Esophagus squamous epithelium (tissue), 5 donors: ENCODE measurements at places on chromosomes 4 and X.

DNA sequence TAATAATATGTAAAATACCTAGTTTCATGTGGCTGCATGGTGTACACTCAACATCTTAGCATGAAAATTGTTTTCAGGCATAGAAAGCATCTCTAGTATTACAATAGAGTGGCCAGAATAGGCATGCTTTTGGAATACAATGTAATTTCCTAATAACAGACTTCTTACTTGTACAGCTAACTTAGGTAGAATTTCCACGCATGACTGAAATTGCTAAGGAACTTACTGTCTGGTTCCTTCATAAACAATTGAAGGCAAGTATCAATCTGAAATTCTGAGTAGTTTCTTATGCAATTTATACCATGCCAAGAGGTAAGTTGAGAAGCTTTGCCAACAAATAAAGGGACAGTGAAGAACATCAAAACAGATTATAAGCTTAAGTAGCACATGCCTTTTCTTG, 26.7 kb downstream of the SULT1E1 start:
- DNase-seq: no peak
- H3K4me1 ChIP-seq: peaks cover 47% of the 10 kb centered on the region
- no peak overlapping the region for H3K4me3 ChIP-seq
- H3K27ac ChIP-seq: no peak overlapping the region
- no peaks in the 10 kb centered on the region for H3K36me3 ChIP-seq

DNA sequence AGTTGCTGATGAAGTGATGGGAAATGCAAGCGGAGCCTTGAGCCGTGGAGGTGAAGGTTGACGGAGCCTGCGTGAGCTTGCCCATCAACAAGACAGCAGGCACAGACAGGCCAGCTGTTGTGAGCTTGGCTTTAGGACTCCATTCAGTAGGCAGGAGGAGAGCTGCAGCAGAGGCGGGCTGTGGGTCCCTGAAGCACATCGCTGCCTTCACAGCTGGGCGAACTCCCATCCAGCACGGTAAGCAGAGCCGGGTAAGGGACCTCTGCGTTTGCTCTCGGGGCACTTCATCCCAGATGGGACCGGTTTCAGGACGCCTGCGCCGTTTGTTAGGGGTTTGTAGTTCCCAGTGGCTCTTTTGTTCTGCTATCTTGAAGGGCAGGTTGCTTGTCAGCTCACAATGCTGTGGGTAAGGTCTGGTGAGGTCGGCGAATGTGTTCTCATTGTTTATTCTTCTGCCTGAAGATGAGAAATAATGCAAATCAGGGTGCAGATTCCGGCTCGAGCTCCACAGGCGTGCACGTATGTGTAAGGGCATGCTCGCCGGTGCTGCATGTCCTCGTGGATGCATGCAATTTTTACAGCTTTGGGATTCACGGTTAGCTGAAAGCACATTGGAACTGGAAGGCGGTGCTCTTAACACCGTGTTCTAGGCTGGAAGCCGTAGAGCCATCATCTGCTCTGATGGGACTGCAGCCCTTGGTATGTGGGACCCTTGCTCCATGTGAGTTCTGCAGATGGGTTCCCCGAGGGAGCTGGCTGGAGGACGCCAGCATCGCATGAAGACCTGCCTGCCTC, 54.6 kb upstream of the CLDN34 start:
- no peaks in the 10 kb centered on the region for H3K36me3 ChIP-seq
- DNase-seq: no peak
- H3K4me1 ChIP-seq: no peaks in the 10 kb centered on the region

DNA sequence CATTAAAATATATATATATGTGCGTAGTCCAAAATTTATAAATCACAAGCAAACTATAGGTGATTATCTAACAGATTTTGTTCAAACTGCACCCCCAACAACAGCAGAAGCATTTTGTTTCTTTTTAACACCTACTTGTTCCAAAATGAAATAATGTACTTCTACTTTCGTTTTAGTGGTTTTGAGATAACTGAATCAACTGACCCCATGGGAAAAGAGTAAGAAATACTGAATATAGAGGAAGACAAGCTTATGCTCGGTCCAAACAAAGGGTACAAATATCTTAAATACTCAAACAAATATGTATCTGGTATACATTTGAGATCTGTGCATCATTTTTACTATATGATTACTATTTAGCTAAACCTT, 22.4 kb downstream of the MAP7D3 start:
- no peak overlapping the region for H3K4me3 ChIP-seq
- no peak overlapping the region for H3K27ac ChIP-seq
- no peak for DNase-seq
- H3K36me3 ChIP-seq: peaks cover 60% of the 10 kb centered on the region
- H3K27me3 ChIP-seq: no peaks in the 10 kb centered on the region

DNA sequence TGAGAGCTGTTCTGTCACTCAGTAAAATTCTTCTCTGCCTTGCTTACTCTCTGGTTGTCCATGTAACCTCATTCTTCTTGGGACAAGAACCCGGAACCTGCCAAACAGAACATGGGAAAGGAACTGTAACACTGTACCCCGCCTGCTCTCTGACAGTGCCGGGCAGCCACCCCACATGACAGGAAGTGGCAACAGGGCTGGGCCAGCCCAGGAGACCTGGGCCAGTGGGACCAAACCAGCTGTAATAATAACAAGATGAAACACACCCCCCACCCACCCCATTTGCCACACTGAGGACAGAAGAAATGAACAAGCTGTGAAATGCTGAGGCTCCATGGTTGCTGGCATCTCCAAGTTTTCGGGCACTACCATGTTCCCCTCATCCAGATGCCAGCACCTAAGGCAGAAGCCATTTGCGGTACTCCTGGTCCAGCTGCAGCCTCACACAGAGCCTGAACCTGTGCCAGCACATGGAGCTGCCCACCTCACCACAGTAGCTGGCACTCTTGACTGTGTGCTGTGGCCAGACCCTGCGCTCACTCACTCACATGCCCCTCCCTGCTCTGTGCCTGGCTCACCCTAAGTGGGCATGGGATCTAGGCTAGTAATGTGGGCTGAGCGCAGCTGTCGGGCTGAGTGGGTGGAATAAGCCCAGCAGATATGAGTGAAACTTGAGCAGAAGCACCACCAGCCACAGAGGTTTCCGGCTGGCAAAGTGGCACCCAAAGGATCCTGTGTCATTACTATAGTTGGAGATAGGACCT, 126.2 kb upstream of the UGT8 start:
- no peaks in the 10 kb centered on the region for H3K36me3 ChIP-seq
- H3K27ac ChIP-seq: no peak overlapping the region
- H3K4me1 ChIP-seq: no peaks in the 10 kb centered on the region
